ENCODE measurements at places on chromosomes 3 and 15.

DNA sequence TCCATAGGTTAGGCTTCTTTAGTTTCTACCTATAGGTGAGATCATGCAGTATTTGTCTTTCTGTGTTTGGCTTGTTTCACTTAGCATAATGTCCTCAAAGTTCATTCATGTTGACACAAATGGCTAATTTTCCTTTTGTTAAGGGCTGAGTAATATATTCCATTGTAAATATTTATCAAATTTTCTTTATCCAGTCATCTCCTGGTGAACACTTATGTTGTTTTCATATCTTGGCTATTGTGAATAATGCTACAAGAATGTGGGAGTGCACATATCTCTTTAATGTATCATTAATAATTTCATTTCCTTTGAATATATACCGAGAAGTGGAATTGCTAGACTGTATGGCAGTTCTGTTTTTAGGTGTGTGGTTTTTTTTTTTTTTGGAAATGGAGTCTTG, 250.9 kb upstream of the SEMA6D start:
- DNase-seq, result no peak

GRCh38 chr3:112297714-112298113, 3.7 kb upstream of the SLC9C1 start:
- no peak for DNase-seq

GRCh38 chr3:127982155-127982554, 67.1 kb downstream of the KBTBD12 start:
- no peak for DNase-seq

- no peak for DNase-seq
These were observed 177.4 kb downstream of the MINAR1 start for GRCh38 chr15:79609506-79609905.

- DNase-seq, result peak; percentile 3
These were observed 152.1 kb upstream of the TBC1D5 start for GRCh38 chr3:17894434-17895060.

DNA sequence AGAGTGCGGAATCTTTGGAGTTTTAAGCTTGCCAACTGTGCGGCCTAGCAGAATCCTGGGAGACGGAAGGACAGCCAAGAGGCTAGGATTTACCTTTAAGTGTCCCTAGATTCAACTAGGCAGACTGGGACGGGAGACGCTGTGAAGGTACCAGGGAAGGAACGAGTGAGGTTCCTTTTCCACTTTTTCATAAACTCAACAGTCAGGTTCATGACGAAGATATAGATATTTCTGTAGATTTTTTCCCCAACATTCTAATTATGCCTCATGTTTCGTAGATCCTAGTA, 564 bp upstream of the GABPB1 start:
- no peak for DNase-seq

DNA sequence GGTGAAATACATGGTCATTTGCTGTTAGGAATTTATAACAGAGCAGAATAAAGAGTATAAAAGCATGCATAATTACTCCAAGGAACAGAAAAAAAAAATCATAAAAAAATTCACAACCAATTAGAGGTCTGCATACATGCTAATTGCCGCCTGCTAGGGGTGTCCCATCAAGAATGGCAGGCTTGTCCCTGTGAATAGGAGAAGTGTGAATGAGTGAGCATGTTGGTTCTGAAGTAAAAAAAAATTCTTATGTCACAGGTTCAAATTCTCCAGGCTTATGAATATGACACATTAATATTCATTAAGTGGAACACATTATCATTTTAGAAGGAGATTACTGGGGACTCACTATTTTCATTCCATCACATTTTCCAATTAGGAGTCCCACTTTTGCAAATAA, 822.7 kb downstream of the NTRK3 start:
- DNase-seq, result no peak

DNA sequence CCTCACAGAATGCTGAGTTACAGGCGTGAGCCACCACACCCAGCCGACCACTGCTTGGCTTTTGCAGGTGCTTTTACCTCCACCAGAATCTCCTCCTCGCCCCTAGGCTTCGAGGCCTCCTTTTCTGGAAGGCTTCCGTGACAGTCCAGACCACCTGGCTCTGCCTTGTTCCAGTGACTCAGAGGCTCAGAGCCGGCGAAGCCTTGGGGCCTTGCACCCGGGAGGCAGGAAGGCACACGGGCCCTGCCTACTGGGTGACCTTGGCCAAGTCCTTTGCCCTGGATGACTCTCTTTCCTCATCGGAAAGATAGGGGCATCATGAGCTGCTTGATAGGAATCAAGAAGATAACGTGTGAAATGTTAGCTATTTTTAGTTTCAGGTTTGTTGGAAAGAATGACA, 31.3 kb upstream of the FURIN start:
- DNase-seq, result peak; percentile 61

GRCh38 chr3:174613173-174613572, 246.0 kb upstream of the NAALADL2 start:
- DNase-seq, result no peak

DNA sequence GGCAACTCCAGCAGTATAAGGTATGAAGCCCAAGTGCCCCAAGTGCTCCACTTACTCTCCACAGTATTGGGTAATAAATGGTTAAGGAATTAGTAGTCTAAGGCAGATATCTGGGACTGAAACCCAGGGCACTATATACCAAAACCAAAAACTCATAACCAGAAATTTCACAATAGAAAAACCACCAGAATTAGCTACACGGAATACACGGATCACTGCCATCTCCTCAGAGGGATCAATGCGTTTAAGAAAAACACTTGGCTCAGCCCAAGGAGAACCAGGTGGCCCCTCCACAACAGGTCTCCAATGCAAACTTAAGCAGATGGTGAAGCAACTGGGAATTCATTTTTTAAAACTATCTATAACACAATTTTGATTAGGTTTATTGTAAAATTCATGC, 83.6 kb downstream of the FAIM start:
- DNase-seq, result no peak

GRCh38 chr3:197880491-197881269, 69.3 kb upstream of the RPL35A start:
- DNase-seq, result no peak

DNA sequence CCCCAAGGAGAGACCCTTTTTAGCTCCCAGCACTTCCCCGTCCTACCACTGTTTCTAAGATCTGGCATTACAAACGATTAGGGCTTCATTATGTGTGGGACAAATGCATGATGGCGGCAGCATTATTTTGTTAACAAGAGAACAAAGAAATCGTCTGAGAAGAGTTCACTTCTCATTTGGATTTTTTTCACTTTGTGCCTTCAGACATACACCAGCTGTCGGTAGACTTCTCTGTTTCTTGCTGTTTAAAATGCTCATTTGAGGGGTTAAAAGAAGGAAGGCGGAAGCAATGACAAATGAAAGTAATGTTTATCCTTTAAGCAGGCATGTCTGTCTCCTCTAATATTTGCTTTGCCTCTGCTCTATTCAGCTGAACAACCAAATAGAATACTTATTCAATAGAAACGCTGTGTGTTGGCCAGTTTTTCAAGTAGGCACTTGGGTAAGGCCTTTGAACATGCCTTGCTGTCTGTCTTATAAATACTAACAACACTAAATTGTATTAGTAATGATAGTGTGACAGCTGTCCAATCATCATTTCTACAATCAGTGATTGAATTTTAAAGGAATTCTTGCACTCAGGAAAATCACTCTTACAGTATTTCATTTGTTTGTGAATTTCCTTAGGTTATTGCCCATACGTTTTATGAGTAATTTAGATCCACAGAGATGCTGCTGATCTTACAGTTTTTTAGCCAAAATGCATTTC, 382.4 kb downstream of the IL5RA start:
- DNase-seq, result no peak

DNA sequence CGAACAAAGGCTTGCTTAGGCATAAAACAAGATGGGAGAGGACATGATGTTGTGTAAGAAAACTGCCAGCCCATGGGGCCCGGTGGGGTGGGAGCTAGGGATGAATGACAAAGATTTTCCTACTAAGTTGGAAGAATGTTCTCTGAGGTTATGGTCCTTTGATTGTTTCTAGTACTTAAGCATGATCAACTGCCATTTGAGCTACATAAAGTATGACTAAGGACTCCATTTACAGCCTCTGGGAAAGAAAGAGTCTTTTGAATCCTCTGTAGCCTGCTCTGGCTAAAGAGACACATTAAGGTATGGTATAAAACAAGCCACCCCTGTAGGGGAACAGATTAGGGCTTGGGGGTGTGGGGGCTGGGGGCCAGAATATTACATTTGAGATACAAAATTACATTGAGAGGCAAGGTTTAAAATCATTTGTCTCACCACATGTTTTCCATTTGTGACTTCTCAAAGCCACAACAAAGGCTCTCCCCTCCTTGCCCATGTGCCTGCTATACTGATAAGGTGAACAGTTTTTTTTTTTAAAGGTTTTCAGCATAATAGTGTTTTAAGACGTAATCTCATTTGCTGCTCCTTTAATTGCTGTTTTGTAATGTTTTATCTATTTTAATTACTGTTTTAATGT, 323.4 kb downstream of the CHST2 start:
- no peak for DNase-seq

- DNase-seq, result no peak
These were observed 76.0 kb downstream of the P2RY1 start for GRCh38 chr3:152910966-152911365.

GRCh38 chr3:72129501-72130094, 344.6 kb upstream of the PROK2 start:
- no peak for DNase-seq

- DNase-seq, result no peak
These were observed 39.2 kb upstream of the TGFBR2 start for GRCh38 chr3:30567139-30567753.

DNA sequence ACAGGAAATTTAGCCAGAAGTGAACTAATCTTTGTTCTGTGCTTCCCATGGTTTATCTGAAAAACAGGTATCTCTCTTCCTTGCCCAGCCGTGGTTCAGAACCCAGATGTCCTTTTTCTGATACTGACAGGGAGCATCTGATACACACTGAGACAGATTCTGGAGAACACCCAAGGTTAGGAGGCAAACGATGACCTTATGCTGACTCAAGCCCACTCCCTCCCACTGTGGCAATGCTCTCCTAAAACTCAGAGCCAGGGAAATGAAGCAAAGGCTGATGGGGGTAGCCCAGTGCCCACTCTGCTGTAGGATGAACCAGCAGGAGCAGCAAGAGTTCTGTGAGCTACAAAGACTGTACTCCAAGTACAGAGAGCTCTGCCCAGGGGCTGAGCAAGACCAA, 225.1 kb downstream of the NTRK3 start:
- no peak for DNase-seq

- DNase-seq, result no peak
These were observed 2.9 kb downstream of the CADM2 start for GRCh38 chr3:84961521-84962255.

DNA sequence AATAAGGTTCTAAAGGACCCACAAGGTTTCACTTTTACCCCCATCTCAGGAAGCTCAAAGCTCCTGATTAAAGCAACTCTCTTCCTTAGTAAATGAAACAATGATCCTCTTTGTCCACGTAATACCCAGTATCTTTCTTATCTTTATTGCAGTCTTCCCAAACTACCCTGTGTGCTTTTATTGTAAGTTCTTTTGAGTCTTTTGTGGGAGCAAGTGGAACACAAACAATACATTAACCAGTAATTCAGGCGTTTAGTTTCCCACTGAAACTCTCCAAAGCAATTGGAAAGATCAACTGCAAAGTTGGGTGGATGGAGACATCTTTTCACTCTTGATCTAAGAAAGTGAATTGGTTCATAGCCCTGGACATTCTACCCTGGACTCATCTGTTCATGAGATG, 240.0 kb downstream of the ZNF621 start:
- DNase-seq, result no peak

DNA sequence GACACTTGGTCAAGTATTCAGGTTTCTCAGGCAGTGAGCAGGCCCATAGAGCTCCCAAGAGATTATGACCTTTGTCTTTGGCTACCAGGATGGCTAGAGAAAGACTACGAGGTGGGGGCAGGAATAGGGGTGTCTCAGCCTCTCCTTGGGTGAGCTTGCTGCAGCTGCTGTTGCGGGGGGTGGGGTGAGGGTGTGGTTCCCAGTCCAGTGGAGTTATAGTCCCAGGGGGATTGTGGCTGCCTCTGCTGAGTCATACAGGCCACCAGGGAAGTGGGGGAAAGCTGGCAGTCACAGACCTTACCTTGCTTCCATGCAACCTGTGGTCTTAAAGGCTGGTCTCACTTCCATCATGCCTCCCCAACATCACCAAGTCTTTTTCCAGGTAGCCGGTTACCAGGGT, 31.7 kb downstream of the ATP2C1 start:
- DNase-seq, result no peak

GRCh38 chr3:189947948-189948723, 172.6 kb downstream of the P3H2 start:
- DNase-seq, result no peak

GRCh38 chr15:78334845-78335244, 5.3 kb upstream of the CRABP1 start:
- DNase-seq, result no peak

DNA sequence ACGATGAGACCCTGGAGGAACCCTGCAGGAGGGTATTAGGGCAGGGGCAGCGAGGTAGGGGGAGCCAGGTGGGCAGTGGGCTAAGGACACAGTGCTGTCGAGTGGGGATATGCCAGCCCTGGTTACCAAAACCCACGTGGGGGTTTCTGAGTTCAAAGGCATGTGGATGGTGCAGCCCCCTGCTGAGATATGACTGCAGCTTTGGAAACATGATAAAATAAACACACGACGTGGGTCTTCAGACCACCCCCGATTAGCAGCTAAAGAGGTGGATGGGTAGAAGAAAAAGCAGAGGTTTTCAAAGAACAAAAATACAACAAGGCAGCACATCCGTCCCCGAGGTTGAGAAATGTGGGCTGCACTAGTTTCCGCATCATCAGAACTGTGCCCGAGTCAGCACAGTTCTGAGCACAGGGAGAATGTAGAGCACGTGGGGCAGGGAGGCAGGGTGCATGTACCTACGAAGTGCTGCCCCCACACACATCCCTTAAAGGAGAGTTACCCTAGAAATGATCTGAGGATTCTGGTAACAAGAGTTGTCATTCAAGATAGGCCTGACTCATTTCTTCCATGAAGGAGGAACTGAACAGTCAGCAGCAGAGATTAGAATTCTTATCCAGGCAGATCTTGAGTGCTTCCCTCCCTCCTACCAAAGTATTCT, 121.3 kb downstream of the RPLP1 start:
- peak; percentile 59 for DNase-seq

- DNase-seq, result no peak
These were observed 17.5 kb upstream of the EIF2B5 start for GRCh38 chr3:184117636-184118035.

GRCh38 chr3:67414740-67415139, 239.7 kb downstream of the SUCLG2 start:
- no peak for DNase-seq

DNA sequence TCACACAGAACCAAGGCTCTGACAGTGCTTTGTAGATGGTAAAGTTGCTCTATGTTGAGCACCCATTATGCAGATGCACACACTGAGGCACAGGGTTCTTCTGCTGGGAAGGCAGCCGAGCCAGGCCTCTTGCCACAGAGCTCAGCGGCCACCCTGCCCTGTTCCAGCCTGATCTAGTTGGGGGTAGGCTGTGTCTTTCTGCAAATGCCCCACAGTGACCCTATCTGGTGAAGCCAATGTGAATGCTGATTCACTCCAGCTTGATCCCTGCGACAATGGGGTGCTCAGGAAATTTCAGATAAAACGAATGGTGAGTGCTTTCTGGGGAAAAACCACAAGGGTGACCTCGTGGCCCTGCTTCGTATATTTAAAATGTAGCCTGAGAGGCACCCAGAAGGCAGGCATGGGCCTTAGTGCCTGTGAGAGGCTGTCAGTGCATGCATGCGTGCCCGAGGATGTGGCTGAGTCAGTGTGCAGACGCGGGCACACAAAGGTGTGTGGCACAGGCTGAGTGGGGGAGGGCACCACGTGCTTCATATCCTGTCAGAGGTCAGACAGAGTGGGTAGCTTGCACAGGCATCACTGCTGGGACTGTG, 85.7 kb downstream of the ATP2B2 start:
- DNase-seq, result peak; percentile 32

All from activated naive CD4-positive, alpha-beta T cell treated with Interleukin-2 at 50 U/mL for 16 hours (primary cell).